ENCODE measurements at places on chromosomes 13 and 19.

DNA sequence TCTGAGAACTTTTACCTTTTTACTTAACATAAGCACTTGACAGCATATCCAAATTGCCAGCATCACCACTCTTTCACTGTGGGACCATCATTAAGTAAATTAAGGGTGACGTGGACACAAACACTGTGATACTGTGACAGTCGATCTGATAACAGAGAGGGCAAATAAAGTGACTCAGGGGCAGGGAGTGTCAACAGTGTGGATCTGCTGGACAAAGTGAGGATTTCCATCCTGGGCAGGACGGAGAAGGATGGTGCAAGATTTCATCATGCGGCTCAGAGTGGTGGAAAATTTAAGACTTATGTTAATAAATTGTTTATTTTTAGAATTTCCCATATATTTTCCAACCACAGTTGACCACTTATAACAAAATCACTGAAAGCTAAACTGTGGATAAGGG is 60.0 kb upstream of the WDFY2 start:
- DNase-seq = no peak

GRCh38 chr13:34913040-34913439 is 29.0 kb upstream of the NBEA start:
- DNase-seq = no peak

DNA sequence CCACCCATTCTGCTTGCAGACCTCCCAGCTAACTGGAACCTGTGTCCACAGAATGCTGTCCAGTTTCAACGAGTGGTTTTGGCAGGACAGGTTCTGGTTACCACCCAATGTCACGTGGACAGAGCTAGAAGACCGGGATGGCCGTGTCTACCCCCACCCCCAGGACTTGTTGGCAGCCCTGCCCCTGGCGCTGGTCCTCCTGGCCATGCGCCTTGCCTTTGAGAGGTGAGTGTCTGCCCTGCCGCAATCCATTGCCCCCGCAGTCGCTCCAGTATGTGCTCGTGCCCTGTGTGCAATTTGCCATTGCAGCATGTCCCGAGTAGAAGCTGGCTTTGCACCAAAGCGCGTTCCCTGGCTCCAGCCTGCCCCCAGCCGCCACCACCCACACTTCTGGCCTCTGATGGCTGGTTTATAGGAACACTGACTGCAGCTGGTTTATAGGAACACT is 41.9 kb downstream of the CERS4 start:
- no peak for DNase-seq

GRCh38 chr19:50556282-50557008 is 11.8 kb downstream of the LRRC4B start:
- no peak for DNase-seq

- no peak for DNase-seq
These were observed 13.6 kb upstream of the GALP start for GRCh38 chr19:56162258-56162657.

- no peak for DNase-seq
These were observed 643.3 kb downstream of the SLITRK5 start for GRCh38 chr13:88314496-88314895.

- no peak for DNase-seq
These were observed 5.4 kb downstream of the GNA11 start for GRCh38 chr19:3099347-3100145.

DNA sequence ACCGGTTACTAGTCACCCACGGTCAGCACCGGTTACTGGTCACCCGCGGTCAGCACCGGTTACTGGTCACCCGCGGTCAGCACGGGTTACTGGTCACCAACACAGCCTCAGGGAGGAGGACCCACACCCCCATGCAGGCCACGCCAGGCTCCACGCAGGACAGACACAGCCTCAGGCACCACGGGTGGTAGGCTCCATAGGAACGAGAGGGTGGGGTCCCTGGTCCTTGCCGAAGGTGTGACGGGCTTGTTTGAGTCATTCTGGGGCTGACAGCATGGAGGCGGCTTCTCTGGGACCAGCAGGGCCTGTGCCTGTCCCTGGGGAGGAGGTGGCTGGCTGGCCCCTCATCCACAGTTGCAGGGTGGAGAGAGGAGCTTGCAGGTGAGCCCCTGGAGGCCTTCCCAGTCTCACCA is 122.8 kb upstream of the SOX1 start:
- no peak for DNase-seq

DNA sequence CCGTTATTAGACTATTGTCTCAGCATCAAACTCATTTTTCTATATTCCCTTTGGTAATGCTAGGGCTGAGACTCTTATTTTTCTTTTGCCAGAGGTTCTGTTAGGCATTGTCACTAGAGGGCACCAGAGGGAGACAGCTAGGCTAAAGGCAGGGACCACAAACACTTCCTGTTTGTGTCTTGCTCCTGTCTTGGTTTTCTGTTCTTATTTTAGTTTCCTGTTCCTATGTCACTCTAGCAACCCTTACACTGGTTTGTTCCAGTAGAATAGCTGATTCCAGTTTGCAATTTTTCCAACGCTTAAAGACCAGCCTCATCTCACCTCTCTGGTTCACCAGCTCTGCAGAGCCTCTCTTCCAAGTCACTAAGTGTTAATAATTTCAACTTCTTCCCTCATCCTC is 772.0 kb downstream of the DIAPH3 start:
- DNase-seq = peak; percentile 0

DNA sequence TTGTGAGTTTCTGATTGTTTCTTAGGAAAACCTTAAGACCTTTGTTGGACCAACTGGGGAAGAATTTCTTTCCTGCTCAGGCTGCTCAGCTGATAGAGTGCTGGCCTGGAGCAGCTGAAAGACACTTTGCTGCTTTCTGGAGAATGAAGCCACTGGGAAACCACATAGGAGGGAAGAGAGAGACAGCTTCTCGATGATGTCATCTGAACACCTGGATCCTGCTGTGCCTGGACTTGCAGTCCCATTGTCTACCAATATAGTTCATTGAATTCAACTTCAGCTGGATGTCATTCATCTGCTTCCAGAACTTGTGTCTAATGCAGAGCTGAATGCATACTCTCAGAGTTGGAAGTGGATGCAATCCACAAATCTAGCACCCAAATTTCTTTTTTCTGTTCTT is 34.3 kb upstream of the TSHZ3 start:
- no peak for DNase-seq

DNA sequence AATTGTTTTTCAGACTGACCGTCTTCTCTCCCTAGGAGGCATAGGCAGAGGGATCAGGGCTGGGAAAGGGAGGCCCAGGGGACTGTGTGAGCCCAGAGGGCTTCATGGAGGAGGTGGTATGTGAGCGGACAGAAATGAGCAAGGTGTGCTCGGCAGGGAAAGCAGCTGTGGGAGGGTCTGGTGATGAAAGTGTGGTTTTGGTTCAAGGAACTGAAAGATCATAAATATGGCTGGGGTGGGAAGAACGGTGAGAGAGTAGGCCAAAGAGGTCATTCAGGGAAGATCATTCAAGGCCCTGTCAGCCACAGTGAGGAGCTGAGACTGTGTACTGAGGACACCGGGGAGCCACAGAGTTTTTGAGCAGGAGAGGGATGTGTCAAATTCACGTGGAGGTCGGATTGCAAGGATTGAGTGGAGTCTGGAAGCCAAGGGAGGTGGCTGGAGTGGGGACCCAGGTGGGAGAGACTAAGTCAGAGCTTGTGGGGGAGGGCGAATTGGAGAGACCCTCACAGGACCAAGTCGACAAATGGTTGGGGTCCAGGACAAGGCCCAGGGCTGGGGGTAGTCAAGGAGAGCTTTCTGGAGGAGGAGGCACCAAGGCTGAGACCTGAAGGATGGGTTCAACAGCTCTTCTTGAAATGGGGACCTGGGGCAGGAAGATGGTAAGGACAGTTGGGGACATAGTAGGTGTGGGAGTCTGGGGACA is 7.6 kb downstream of the PLD3 start:
- no peak for DNase-seq

GRCh38 chr13:28056426-28056825 is 44.0 kb downstream of the FLT3 start:
- DNase-seq = no peak

DNA sequence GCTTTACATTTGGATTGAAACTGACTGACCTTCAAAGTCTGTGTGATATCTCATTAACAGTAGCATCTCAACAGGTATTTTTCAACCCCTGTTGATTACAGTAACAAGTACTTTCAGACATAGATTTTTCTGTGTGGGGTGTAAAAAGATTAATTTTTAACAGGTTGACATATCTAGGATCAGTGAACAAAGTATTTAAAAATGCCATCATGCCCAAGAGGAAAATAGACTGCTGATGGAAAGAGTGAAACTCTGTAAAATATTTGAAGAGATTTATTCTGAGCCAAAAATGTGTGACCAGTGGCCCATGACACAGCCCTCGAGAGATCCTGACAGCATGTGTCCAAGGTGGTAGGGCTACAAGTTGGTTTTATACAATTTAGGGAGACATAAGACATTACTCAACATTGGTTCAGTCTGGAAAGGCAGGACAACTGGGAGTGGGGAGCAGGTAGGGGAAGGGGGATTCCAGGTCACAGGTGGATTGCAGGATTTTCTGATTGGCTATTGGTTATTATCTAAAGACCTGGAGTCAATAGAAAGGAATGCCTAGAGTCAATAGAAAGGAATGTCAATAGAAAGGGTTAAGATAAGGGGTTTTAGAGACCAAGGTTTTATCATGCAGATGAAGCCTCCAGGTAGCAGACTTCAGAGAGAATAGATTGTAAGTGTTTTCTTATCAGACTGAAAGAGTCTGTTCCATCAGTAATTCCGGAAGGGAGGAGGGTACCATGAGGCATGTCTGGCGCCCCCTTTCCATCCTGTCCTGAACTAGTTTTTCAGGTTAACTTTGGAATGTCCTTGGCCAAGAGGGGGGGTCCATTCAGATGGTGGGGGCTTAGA is 29.1 kb downstream of the TNFRSF19 start:
- DNase-seq = no peak

GRCh38 chr13:24179486-24179850 is 18.9 kb downstream of the SPATA13 start:
- DNase-seq = no peak

DNA sequence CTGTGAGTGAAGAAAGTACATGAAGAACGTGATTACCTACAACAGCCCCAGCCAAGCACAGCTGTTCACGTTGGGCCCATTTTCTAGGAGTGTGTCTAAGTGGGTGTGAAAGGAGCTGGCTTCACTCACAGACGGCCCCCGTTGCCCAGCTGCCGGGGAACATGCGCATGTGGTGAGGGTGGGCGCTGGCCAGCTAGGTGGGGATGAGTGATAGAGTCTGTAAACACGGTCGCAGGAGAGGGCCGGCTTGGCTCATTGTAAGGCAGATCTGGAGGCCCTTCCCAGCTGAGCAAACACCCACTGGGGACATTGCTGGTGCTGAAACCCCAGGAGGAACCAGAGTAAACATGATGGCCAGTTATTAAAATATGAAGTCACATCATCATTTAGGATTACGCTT is 160.5 kb downstream of the TEX29 start:
- no peak for DNase-seq

DNA sequence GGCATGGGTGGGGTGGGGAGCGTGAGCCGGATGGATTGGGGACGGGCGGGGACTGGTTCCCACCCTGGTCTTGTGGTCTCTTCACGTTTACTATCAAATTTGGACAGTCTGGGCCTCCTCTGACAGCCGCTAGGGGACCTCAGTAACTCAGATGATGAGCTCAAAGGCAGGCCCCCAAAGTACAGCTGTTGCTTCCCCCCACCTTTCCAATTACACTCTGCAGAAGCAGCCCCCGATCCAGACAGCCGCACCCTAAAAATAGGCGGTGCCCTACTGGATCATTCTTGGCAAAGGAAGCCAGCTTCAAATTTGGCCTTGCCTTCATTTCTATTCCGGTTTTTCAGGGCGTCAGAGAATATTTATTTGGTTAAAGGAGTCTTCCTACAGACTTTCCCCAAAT is 1.9 kb upstream of the FOXO1 start:
- no peak for DNase-seq

DNA sequence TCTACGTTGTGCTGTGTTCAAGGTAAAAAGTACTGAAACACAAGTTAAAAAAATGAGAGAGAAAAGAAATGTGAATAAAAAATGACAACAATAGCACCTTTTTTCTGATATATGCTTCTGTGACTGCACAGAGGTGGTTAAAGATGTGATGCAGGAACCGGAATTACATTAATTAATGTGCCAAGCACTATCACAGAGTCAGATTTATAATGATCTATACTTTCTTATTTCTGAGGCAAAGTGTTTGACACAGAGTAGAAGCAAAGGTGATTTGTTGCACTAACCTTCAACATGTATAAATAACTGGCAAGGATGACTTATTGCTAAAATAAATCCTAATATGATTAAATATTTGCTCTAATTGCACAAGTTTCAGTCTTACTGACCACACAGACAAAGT is 654.6 kb upstream of the SLITRK1 start:
- DNase-seq = no peak

GRCh38 chr19:29671393-29672160 is 6.3 kb downstream of the PLEKHF1 start:
- DNase-seq = no peak

DNA sequence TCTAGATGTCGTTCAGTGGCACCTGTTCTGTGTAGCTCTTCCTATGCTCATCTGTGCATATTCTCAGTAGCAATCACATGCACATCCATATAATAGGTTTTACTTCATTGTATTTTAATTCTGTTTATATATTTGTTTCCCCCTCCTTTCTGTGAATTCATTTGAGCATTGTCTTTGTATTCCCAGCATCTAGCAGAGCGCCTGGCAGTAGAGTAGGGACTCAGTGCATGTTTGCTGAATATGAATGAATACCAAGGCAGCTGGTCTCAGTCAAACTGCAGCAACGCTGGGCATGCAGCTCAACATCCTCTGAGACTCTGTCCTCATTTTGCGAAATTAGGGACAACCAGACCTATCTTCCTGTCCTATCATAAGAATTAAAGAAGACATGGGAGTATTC is 330.1 kb downstream of the SPRY2 start:
- DNase-seq = no peak

- DNase-seq = no peak
These were observed 48.9 kb upstream of the EPHX3 start for GRCh38 chr19:15280915-15281683.

GRCh38 chr13:41354416-41354815 is 43.3 kb downstream of the NAA16 start:
- DNase-seq = no peak

DNA sequence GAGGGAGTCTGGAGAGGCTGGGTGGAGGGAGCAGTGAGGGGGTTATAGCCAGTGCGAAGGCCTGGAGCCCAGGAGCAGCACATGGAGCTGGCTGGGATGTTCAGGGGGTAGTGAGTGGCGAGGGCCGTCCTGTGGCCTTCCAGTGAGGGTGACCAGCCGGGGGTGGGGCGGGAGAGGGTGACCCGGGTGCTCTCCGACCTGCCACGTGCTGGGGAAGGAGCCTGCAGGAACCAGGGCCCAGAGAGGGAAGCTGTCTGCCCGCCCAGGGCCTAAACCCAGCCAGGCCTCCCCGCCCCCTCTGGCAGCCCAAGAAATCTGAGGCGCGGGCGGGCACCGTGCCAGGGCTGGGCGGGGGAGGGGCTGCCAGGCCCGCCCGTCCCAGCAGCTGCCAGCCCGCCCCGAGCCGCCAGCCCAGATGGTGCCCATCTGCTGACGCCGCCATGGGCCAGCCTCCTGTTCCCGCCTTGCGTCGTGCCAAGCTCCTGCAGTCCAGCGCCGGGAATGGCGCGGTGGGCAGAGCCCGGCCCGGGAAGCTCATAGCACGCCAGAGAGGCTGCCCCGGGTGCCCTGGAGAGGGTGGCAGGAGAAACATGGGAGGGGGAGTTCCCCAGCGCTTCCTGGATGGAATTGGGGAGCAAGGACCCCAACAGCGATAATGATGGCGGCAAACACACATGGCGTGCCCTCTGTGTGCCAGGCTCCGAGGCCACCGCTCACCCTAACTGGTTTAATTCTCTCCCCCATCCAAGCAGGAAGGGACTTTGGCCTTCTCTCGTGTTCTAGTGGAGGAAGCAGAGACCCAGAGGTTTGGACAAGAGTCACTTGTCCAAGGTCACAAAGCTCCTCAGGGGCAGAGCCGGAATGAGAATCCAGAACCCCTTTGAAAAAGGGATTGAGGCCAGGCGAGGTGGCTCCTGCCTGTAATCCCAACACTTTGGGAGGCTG is 21.5 kb downstream of the NFIC start:
- DNase-seq = peak; percentile 47
